ENCODE measurements at places on chromosomes 16 and 17.
A peak's percentile ranks its signal among the peaks of the same experiment; 100 is the strongest.

- no peak for DNase-seq
Observed at GRCh38 chr17:83100853-83101391, 21.5 kb downstream of the METRNL start.

- DNase-seq: no peak
Observed at GRCh38 chr16:49681217-49681883, 174.6 kb downstream of the ZNF423 start.

DNA sequence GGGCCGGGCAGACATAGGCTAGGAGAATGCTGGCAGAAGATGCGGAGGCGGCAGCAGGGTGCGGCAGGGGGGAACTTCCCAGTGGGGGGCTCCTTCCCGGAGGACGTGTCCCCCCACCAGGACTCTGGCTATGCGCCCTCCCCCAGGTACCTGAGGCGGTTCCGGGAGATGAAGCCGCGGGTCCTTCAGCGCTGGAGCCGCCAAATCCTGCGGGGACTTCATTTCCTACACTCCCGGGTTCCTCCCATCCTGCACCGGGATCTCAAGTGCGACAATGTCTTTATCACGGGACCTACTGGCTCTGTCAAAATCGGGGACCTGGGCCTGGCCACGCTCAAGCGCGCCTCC is 3.4 kb downstream of the WNK4 start:
- no peak for DNase-seq

- no peak for DNase-seq
Observed at GRCh38 chr17:81593105-81593871, 41.1 kb upstream of the FAAP100 start.

DNA sequence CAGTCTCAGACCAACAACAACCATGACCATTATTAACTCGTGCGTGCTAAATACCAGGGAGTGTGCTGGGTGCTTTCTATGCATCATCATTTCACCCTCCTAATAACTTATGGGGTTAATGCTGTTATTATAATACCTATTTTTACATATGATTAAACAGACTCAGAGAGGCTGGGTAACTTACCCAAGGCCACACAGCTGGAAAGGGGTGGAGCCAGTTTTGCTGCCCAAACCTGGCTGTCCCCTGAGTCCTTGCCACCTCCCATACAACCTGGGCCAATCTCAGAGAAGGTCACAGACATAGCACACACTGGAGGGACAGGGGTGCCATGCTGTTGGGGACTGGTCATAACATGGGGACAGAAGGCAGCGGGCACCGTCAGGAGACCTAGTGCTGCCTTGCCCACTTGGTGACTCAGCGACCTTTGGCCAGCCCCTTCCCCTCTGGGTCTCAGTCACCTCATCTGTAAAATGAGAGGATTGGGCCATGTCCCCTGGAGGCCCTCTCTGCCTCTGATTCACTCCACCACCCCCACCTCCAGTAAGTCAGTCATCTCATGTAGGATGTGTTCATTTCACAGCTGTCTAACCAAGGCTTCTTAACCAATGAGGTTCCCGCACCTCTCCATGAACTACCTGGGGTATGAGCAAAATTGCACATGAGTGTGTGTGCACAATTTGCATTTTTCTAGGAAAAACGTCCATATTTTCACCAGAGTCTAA is 11.4 kb upstream of the FADS6 start:
- no peak for DNase-seq

GRCh38 chr17:61517843-61518606 is 65.8 kb downstream of the TBX4 start:
- no peak for DNase-seq

GRCh38 chr16:75065521-75066149 is 50.9 kb downstream of the LDHD start:
- no peak for DNase-seq

GRCh38 chr17:3571043-3571900 is 13.7 kb upstream of the TRPV3 start:
- no peak for DNase-seq

DNA sequence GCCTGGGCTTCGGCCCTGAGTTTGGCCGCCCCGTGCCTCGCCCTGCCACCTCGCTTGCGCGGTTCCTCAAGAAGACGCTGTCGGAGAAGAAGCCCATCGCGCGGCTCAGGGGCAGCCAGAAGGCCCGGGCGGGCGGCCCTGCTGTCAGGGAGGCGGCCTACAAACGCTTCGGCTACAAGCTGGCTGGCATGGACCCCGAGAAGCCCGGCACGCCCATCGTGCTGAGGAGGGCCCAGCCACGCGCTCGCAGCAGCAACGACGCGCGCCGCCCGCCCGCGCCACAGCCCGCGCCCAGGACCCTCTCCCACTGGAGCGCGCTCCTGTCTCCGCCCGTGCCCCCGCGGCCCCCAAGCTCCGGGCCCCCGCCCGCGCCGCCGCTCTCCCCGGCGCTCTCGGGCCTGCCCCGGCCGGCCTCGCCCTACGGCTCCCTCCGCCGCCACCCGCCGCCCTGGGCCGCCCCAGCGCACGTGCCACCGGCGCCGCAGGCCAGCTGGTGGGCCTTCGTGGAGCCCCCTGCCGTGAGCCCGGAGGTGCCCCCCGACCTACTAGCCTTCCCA is 12.0 kb downstream of the MYO15A start:
- DNase-seq: no peak

GRCh38 chr17:81008140-81008539 is 16.5 kb downstream of the CHMP6 start:
- no peak for DNase-seq

- peak; percentile 36 for DNase-seq
Observed at GRCh38 chr16:66273644-66274334, 92.7 kb upstream of the CDH5 start.

GRCh38 chr17:6811510-6811909 is 20.0 kb downstream of the TEKT1 start:
- DNase-seq: no peak

GRCh38 chr16:48317614-48318315 is 67.4 kb downstream of the SIAH1 start:
- peak; percentile 48 for DNase-seq

- no peak for DNase-seq
Observed at GRCh38 chr16:17368951-17369350, 101.8 kb downstream of the XYLT1 start.
